ENCODE measurements at places on chromosomes 13 and 19.

GRCh38 chr19:19444681-19445155 lies 39.2 kb downstream of the GATAD2A start:
- no peak for DNase-seq

DNA sequence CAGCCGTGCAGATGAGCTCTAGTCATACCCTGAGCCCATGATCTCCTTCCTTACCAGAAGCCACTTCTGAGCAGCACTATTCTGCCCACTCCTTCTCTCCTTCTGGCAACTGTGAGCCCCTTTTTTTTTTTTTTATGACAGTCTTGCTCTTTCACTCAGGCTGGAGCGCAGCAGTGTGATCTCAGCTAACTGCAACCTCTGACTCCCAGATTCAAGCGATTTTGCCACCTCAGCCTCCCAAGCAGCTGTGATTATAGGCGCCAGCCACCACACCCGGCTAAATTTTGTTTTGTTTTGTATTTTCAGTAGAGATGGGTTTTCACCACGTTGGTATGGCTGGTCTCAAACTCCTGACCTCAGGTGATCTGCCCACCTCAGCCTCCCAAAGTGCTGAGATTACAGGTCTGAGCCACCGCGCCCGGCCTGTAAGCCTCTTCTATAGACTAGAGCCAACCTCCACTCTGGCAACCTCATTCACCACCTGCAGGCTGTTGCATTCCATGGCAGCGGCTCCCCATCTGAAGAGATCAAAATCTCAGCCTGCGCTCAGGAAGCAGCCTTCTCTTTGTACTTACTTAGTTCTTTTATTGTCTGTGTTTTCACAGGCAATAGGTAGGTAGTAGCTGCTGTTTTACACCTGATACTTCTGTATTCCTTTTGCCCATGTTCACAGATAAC lies 34.8 kb upstream of the NDFIP2 start:
- no peak for DNase-seq

DNA sequence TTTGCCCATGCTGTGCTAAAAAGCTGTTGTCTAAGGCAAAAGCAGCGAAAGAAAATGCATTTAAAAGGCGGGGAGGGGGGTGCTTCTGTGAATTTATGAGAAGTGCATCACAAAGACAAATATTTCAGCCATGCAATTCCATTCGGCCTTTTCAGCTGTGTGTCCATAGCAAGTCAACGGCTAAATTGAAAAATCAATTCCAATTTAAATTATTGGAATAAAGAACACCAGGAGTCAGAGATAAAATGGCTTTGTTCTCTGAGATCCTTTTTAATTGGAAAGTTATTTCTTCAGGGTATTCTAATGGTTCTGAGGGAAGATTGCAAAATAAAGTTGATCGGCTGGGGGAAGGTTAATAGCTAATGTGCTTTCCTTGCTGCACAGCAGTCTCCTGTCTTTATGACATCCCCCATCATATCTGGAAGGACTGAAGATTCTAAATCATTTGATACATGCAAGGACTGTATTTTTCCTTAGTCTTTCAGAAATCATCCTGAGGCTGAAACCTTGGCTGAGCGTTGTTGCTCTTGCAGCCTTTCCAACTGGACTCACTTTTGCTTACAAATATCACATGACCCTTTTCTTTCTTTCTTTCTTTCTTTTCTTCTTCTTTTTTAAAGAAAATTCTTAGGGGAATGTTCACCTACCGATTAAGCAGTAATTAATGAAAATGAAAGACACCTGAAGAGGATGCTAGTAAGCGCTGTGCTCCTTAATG lies 647.1 kb downstream of the DACH1 start:
- DNase-seq = no peak

GRCh38 chr13:75181906-75182305 lies 300.1 kb downstream of the TBC1D4 start:
- no peak for DNase-seq

DNA sequence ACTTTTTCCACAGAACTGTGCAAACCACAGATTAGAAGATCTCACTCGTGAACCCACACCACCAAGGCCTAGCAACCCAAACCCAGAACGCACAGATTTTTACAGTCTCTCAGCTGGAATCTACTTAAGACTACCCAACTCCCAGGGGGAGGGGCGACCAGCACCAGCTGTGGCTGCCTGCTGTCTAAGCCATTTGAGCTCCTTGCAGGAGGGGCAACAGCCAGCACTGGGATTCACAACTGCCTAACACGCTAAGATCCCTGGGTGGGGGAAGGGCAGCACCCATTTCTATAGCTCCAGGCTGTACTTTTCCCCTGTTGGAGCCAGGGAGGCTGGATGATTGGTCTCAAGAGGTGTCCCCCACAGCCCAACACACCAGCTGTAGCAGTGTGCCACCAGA lies 368.8 kb downstream of the SUCLA2 start:
- DNase-seq = no peak

GRCh38 chr13:101730420-101731000 lies 278.0 kb downstream of the ITGBL1 start:
- no peak for DNase-seq

- no peak for DNase-seq
Observed at GRCh38 chr19:41039806-41040205, 48.4 kb upstream of the CYP2A13 start.

DNA sequence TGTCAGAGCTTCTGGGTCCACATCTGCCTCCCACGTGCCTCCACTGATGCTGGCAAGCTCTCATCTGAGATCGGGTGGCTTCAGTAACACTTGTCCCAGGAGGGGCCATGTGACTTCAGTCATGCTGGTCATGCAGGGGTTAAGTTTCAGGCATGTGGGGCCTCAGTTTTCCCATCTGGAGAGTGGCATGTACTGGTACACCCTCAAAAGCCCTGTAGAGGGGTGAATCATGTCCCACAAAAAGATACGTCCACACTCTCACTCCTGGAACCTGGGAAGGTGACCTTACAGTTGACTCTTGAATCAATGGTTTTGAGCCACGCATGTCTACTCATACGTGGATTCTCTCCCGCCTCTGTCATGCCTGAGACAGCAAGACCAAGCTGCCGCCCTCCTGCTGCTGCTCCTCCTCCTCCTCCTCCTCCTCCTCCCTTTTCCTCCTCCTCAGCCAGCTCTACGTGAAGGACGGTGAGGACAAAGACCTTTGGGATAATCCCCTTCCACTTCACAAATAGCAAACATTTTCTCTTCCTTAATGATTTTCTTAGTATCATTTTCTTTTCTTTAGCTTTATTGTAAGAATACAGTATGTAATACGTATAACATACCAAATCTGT lies 53.7 kb downstream of the COMP start:
- no peak for DNase-seq

- DNase-seq = no peak
Observed at GRCh38 chr13:31927219-31927653, 104.3 kb upstream of the FRY start.

GRCh38 chr19:1288833-1289685 lies 3.4 kb downstream of the EFNA2 start:
- no peak for DNase-seq

GRCh38 chr19:18503337-18503970 lies 18.4 kb downstream of the ELL start:
- DNase-seq = no peak

GRCh38 chr19:35733180-35734125 lies 8.8 kb downstream of the IGFLR1 start:
- no peak for DNase-seq

- DNase-seq = no peak
Observed at GRCh38 chr13:49395878-49396380, 47.9 kb downstream of the CAB39L start.

DNA sequence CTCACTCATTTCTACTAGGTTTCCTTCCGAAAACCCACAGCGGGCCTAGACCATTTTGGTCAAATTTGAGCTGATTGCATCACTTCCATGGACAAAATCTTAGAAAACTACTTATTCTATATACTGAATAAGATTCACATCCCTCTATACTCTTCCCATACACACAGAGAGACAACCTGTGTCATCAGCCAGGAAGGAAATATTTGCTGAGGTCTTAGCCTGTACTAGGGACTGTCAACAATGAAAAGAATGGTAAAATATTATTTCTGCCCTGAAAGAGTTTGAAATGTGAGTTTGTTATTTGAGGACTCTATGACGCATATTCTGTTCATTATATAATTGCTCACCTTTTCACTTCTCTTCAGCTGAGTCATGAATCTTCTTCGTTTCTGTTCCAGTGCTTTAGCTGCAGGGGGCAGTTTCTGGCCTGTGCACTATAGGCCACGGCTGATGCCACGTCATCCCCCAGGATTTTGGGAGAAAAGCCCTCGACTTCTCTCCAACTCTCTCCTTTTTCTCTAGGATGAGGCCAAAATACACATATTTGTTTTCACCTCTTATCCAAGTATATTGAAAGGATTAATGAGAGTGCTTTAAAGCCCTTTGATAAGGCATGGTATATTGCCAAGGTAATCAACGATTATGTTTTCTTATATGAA lies 47.7 kb downstream of the GSX1 start:
- no peak for DNase-seq

DNA sequence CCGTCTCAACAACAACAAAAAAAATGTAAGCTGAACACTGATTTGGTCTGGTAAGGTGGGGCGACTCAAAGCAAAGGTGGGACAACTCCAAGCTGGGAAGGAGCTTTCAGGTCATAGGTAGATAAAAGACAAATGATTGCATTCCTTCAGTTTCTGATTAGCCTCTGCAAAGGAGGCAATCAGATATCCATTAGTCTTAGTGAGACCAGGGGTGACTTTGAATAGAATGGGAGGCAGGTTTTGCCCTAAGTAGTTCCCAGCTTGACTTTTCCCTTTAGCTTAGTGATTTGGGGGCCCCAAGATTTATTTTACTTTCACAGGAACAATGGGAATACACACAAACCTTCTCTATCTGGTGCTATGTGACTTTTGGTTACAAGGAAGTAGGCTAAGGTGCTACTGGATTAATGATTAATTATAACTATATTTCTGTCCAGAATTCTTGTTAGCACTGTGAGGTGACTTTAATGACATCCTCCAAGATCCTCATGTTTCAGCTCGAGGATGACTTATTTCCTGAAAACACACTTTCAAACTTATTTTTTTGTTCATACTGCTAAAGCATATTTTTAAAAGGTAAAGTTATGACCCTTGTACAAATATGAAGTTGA lies 10.6 kb upstream of the MTRF1 start:
- no peak for DNase-seq

- DNase-seq = no peak
Observed at GRCh38 chr13:60745343-60745742, 348.3 kb downstream of the TDRD3 start.

DNA sequence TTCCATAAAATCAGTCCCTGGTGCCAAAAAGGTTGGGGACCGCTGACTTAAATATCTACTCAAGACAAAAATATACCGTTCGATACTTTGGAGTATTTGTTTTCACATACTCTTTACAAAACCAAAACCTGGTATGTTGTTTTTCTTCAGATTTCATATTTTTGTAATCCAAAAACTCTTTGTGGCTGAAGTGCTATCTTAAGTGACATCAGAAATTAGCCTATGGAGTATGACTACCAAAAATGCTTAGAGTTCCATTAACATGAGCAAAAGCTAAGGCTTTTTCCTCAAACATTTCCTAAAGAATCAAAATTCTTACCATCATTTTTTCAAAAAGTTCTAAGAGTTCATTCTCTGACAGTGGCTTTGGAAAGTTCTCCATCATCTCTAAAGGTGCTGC lies 52.0 kb downstream of the DIAPH3 start:
- no peak for DNase-seq

GRCh38 chr19:7381073-7381390 lies 32.3 kb downstream of the ARHGEF18 start:
- no peak for DNase-seq

DNA sequence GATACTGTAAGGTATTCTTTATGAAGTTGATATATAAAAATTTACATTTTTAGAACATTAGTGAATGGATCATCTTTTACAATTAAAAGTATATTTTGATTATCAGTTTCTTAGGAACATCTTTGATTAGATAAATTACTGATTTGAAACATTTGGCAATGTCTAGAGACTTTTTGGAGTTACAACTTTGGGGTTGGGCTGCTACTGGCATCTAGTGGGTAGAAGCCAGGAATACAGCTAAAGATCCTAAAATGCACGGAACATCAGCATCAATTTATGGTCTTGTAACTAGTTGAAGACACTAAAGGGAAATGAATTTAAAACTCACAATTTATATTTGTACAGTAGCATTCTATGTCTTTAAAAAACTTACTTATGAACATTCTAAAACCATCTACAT lies 19.9 kb downstream of the POMP start:
- no peak for DNase-seq

DNA sequence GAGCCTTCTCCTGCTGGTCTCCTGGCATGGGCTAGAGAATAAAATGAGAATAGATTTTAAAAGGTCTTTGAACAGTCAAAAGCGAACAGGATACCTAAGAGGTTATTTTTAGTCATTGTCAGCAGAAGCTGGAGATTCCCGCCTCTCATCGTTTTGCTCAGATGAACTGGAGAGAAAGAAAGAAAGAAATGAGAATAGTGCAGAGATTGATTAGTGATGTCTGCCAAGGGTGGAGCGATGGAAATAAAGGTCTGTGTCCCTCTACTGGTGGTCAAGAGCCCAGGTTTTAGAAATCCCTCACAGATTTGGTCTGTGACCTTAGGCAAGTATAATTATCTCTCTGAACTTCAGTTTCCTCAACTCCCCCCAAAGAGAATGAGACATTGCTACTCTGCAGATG lies 5.3 kb downstream of the NCAN start:
- no peak for DNase-seq

- no peak for DNase-seq
Observed at GRCh38 chr13:66098931-66099628, 1131.1 kb downstream of the PCDH9 start.

DNA sequence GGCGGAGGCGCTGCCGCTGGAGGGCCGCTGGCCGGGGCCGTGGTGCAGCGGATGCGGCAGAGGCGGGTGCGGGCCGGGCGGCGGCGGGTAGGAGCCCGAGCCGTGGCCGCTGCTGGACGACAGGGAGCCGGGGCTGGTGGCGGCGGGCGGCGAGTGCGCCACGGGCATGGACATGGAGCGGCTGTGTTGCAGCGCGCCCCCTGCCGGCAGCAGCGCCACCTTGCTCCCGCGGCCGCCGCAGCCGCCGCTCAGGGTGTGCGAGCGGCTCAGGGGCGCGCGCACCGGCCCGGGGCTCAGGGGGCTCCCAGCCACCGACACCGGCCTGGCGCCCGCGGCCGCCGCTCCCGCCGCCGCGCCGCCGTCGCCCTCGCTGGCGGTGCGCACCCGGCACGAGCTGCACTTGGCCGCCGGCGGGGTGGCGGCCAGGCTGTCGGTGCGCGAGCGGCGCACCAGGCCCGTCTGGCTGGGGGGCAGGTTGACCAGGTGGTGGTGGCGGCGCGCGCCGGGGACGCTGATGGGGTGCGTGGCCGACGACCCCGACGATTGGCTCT lies 1.7 kb downstream of the IRS2 start:
- no peak for DNase-seq

GRCh38 chr19:558770-559439 lies 13.5 kb upstream of the BSG start:
- DNase-seq = no peak

GRCh38 chr19:24051516-24051915 lies 35.5 kb upstream of the ZNF254 start:
- no peak for DNase-seq

DNA sequence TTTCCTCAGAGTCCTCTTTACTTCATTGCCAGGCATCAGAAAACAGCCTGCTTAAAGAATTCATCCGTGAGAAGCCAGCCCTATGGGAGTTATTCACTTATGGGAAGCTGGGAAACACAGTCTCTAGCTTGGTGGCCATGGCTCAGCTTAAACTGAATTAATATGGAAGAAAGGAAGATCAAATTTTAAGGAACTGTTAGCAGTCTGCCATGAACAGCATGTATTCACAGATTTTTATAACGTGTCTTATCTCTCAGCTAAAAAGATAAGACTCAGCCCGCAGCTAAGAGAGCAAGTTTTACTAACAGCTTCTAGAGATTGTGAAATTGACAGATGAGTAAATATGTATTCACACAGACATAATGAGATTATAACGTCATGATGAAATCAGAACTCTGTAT lies 253.7 kb upstream of the RXFP2 start:
- DNase-seq = no peak
